ENCODE measurements at places on chromosomes 6 and 20.

- DNase-seq = no peak
Measured at GRCh38 chr6:16174416-16175078, 45.7 kb downstream of the MYLIP start.

DNA sequence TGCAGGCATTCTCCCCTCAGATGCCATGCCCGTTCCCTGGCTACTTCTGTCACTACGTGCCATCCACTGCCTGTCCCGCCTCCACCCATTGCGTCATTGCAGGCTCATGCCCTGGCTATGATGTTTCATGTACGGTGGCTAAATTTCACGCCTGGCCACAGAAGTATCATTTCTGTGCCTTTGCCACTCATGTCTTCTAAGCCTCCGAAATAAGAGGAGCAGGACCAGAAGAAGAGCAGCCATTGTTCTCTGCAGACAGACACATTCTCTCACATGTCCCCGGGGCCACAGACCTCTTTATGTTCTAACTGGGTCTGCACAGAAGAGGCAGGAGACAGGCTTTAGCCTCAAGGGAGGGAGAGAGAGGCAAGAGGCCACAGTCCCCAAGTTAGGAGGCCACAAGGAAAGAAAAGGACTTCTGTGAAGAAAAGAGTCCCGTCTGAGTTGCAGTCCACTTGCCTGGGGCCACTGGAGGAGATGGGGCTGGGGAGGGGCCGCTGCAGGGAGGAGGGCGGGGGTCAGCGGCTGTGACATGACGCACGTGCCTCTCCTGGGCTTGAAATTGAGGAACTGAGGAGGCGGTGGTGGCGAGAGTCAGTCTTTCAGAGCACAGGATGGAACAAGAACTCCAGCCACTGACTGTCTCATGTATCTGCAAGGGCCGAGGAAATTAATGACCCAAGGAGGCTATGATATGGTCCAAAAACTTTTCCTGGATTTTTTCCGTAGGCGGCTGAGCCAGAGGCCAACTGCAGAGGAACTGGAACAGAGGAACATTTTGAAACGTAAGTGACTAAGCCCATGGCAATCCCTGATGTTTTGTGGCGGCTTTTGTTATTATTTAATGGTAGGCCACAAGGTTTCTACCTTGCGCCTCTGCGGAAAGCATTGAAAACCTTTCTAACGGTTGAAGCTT lies 55.9 kb downstream of the TBC1D7 start:
- no peak for DNase-seq

DNA sequence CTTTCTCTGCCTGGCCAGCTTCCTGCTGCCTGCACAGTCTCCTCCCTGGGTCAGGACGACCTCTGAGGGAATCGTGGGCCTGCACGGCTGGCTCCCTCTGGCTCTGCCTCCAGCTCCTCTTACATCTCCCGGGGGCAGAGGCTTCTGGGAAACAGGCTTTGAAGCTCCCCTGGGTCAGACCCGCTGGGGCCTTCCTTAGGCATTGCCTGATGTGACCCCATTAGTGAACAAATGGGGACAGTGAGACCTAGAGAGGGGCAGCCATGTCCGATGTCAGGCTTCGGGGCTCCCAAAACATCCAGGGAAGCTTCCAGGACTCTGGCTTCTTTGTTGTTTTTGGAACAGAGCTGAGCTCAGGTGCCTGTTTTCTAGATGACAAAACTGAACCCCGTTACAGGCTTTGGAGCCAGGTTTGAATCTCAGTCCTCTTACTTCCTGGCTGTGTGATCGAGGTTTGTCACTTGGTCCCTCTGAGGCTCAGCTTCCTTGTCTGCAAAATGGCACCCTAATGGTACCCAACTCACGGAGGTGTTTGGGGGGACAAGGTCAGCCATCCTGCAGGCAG lies 94.3 kb downstream of the CEBPB start:
- DNase-seq = no peak

- no peak for DNase-seq
Measured at GRCh38 chr20:1721687-1722512, 64.3 kb upstream of the SIRPG start.

DNA sequence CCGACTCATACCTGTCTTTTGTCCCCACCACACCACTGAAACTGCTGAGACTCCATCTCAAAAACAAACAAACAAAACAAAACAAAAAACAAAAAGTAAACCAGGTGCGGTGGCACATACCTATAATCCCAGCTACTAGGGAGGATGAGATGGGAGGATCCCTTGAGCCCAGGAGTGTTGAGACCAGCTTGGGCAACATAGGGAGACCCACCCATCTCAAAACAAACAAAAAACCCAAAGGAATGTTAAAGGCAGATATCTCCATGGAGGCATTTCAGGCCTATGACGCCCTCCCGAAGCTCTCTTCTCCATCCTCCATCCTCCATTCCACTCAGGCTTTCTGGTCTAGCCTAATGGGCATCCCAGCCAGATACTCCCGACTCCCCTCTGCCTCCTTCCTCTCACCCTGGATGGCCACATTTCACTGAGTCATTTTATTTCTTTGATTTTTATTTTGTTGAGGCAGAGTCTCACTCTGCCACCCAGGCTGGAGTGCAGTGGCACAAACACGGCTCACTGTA lies 3.2 kb upstream of the SLC4A11 start:
- DNase-seq = no peak

GRCh38 chr6:158457131-158457530 lies 102.8 kb upstream of the TMEM181 start:
- DNase-seq = no peak

DNA sequence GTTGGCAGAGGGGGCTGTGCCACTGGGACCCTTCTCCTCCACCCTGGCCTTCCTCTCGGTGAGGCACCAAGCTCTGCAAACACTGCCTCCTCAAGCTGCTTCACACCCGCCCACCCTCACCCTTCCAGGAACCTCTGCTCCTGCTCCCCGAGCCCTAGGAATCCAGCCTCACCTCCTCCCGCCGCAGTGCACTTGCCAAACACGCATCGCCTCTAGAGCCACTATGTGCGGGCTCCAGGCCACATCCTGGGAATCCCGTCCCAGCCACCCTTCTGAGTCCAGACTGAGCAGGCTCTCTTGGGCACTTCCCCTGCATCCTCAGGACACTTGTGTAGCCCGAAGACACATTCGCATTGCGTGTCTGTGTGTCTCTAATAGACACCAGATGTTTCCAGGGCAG lies 18.5 kb downstream of the PSMG4 start:
- no peak for DNase-seq

- no peak for DNase-seq
Measured at GRCh38 chr6:24565196-24565595, 70.4 kb downstream of the ALDH5A1 start.

All from stimulated activated CD8-positive, alpha-beta memory T cell treated with anti-CD3 and anti-CD28 coated beads, Interleukin-7, amount 100 ng/mL, for 1 hour (primary cell).